ENCODE measurements at places on chromosomes 2 and 18.

DNA sequence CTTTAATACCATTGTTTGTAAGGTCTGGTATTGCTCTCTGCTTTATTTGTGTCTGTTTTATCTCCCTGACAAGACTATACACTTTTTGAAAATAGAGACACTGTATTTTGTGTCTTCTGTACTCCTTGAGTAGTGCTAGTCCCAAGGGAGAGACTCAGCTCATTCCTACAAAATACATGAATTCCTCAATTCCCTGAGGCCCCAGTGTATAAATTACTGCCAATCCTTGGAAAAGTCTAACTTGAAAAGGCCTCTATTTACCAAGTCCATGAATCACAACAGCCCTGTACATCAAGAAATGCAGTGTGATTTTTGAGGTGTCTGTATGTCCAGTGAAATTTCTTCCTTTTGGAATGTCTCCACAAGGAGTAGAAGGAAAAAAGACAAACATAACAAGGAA is 34.9 kb upstream of the NEDD4L start:
- no peaks in the 10 kb centered on the region for H3K27me3 ChIP-seq
- no peak for DNase-seq
- H3K27ac ChIP-seq = no peak overlapping the region
- H3K4me3 ChIP-seq = no peak overlapping the region
- no peaks in the 10 kb centered on the region for H3K36me3 ChIP-seq

DNA sequence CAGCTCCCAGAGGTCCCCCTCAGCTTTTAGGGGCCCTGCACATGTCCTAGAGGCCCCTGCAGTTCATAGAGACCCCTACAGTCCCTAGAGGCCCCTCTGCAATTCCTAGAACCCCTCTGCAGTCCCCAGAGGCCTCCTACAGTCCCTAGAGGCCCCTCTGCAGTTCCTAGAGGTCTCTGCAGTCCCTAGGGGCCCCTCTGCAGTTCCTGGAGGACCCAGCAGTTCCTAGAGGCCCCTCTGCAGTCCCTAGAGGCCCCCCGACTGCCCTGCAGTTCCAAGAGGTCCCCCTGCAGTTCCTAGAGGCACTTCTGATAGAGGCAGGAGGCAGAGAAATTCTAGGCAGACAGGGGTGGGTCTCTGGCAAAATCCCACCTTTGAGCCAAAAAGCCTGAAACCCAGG is 35.4 kb downstream of the MC2R start:
- no peaks in the 10 kb centered on the region for H3K4me1 ChIP-seq
- no peaks in the 10 kb centered on the region for H3K36me3 ChIP-seq
- no peak overlapping the region for H3K4me3 ChIP-seq
- H3K27ac ChIP-seq = no peak overlapping the region

GRCh38 chr2:19815746-19816145 is 86.0 kb downstream of the TTC32 start:
- H3K36me3 ChIP-seq = no peaks in the 10 kb centered on the region
- no peak overlapping the region for H3K27ac ChIP-seq
- H3K4me1 ChIP-seq = peaks cover 38% of the 10 kb centered on the region

DNA sequence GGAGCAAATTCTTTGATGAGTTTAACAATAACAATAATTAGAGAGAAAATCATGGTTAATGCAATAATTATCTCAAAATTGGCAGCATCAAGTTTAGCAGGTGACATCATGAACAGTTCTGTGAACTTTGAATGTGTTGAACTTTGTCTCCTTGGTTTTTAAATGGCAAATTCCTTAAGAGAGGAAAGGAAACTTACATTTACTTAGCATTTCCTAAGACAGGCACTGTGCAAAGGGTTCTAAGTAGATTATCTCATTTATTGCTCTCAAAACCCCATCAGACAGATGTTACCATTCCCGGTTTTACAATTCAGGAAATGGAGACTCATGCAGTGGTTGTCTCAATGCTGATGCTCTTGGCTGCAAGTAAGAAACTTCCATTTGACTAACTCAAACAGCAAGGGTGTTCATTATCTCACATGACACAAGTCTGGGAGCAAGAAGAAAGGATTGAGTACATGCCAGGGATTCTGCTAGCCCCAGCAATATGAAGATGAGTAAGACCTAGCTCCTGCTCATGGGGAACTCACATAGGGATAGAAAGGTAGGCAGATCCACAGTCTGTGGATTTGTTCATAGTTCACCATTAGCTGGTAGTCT is 81.3 kb upstream of the ITGA6 start:
- H3K27ac ChIP-seq = no peak overlapping the region
- H3K4me1 ChIP-seq = no peaks in the 10 kb centered on the region
- H3K4me3 ChIP-seq = no peak overlapping the region
- no peak for DNase-seq
- H3K27me3 ChIP-seq = peaks cover 4% of the 10 kb centered on the region
- H3K36me3 ChIP-seq = peaks cover 2% of the 10 kb centered on the region

DNA sequence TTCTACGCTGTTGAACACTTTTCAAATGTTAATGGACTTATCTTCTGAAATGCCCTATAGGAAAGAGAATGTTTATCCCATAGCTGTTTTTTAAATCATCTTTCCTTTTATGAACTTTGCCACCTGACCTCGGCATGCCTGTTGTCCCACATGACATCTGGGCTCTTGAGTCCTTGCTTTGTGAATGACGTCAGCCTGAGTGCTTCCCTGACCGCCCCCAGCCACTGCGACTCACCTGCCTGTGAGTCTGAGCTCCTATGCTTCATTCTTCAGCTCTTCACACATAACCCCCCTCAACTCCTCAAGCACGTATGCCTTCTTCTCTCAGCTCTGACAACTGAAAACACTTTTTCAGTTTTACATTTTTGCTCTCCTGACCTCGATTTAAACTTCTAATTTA is 166.8 kb downstream of the DCDC2C start:
- H3K27me3 ChIP-seq = no peaks in the 10 kb centered on the region
- no peak overlapping the region for H3K27ac ChIP-seq
- no peak overlapping the region for H3K4me3 ChIP-seq

Data from osteocyte (in vitro differentiated cells).